Activated B cell treated with CpG ODN at 0.5 μM for 24 hours (primary cell): ENCODE measurements at places on chromosomes 11 and 22. TPM values are rescaled to one million over a fixed set of nuclear protein-coding genes. Genes with fewer than 3 reads are reported as not detected.

CSKMT gene
- 50.5 and 52.1 TPM in 2 replicates for total RNA-seq

UPK3A gene
- 1.4 and 1.6 TPM in 2 replicates for total RNA-seq

CHKB gene
- 138 and 158 TPM in 2 replicates for total RNA-seq

BIK gene
- 2.6 TPM in 2 replicates for total RNA-seq

ISX gene
- not detected in 2 replicates for total RNA-seq

HOATZ gene
- total RNA-seq = not detected in 2 replicates

OR8D4 gene
- not detected in 2 replicates for total RNA-seq

ALX4 gene
- total RNA-seq = not detected in 2 replicates

KCNJ11 gene
- total RNA-seq = 0.54 and 1.2 TPM in 2 replicates

RIMBP3B gene
- total RNA-seq = 0.16 and 0.42 TPM in 2 replicates

RAB30 gene
- total RNA-seq = 160 and 173 TPM in 2 replicates

TREH gene
- not detected in 2 replicates for total RNA-seq

CAPN5 gene
- total RNA-seq = 0.44 and 0.71 TPM in 2 replicates

CCDC15 gene
- total RNA-seq = 0.51 and 0.71 TPM in 2 replicates

RHOD gene
- total RNA-seq = 0.32 TPM in 1 of 2 replicates, not detected in the other

CDCA5 gene
- 2.6 and 3.4 TPM in 2 replicates for total RNA-seq

F2 gene
- total RNA-seq = not detected in 2 replicates

CALCA gene
- total RNA-seq = not detected in 2 replicates

OR8H3 gene
- not detected in 2 replicates for total RNA-seq

LGALS12 gene
- total RNA-seq = not detected in 2 replicates

THAP12 gene
- 56.5 and 60.2 TPM in 2 replicates for total RNA-seq

IGF2 gene
- not detected in 2 replicates for total RNA-seq

TRMT2A gene
- total RNA-seq = 77.4 and 91.7 TPM in 2 replicates

SCGB2A2 gene
- not detected in 2 replicates for total RNA-seq

MS4A15 gene
- total RNA-seq = not detected in 2 replicates

PRG2 gene
- total RNA-seq = 0.76 and 1.1 TPM in 2 replicates

SYT8 gene
- total RNA-seq = not detected in 2 replicates

MAJIN gene
- total RNA-seq = 0.20 and 1.5 TPM in 2 replicates

ACR gene
- total RNA-seq = not detected in 2 replicates

TRPC6 gene
- total RNA-seq = not detected in 2 replicates

CARNS1 gene
- 5.7 and 6.3 TPM in 2 replicates for total RNA-seq

TUBA8 gene
- total RNA-seq = 1.7 and 2.4 TPM in 2 replicates

C11orf97 gene
- not detected in 2 replicates for total RNA-seq

MDK gene
- total RNA-seq = 0.55 and 0.78 TPM in 2 replicates
